Activated T-helper 1 cell treated with anti-CD3 and anti-CD28 coated beads, Interleukin-2, amount 50 U/mL, for 16 hours (primary cell): ENCODE measurements at places on chromosomes 3 and 15.

DNA sequence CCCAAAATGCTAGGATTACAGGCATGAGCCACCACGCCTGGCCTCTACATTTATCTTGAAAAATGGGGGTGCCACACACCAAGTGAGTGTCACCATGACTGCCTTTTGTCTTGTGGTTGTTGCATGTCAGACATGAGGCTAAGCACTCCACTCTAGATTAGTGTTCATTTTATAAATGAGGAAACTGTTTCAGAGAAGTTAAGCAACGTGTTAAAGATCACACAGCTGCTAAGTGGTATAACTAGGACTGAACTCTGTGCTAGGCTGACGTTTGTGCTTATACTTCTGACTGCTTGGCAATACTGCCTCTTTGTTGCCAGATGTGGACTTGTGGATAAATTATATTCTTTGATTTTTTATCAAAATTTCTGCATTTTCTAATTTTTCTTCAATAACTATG, 50.8 kb upstream of the SMAD6 start:
- no peak for DNase-seq

DNA sequence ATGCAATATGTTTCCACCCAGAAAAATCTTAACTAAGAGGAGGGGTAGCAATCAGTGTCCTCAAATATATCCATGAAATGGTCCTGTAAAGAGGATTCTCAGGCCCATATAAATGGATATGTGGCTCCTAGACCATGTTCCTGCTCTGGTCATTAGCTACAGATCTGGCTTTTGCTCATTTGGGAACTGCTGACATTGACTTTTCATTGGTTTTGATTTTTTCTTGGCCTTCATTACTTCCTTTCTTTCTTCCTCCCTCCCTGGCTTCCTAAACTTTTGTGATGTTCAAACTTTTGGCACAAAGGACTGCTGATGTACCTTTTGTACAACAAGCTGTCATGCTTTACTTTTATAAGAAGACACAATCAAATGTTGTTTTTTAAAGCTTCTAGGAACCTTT, 41.6 kb upstream of the SNRK start:
- DNase-seq, result no peak

DNA sequence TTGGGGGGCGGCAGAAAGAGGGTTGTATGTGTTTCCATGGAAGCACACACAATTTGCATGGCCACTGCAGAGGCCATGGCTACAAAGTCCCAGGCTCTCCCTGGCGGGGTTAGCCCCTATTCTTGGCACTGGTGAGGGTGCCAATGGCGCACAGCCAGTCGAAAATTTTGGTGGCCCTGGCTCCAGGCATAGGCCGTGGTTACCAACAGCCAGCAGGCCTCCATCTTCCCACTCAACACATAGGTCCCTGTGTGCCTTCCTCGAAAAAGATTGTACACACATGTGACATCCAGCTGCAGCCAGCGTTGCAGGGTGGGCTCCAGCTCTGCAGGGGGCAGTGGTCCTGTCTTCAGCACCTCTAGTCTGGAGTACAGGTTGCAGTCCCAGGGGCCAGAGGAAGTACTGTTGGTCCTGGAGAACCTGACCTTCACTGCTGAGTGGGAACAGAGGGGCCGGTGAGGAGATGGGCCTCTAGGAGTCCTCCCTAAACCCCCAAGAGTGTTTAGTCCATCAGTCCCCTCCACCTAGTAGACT, 7.1 kb downstream of the P4HTM start:
- no peak for DNase-seq

DNA sequence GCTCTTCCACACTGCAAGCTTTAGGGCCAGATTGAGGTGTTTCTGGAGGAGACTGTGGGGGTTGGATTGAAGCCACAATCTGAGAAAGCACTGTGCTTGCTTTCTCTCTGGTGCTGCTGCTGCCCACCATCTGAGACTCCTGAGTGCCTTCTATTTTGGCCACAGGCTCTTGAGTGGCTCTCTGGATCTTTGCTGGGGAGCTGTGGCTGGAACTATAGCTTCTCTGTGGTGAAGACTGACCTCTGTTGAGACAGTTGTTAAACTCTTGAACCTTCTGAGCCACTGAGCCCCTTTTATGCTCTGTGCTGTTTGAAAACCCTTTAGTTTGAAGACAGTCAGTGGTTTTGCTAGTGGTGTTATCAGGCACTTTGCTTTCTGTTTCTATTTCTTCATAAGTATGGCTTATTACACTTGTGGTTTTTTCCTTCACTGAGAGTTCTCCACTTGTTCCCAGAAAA, 108.7 kb upstream of the TSPAN3 start:
- no peak for DNase-seq

DNA sequence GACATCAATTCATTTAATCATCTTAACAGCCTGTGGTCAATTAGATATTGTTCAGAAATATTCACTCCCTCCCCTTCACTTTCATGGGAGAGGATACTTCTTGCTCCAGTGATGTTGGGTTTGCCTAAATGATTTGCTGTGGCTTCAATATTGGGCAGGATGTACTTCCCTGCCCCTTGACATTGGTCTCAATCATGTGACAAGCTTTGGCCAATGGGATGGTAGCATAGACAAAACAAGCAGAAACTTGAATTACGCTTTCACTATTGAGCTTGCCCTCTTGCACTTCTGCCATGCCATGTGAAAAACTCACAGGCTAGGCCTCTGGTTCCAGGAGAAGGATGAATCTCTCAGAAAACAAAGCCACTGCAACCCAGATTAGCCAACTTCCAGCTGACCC, 42.2 kb upstream of the STT3B start:
- no peak for DNase-seq

GRCh38 chr3:187830181-187830580, 84.9 kb upstream of the BCL6 start:
- no peak for DNase-seq
